Stimulated activated CD8-positive, alpha-beta memory T cell treated with anti-CD3 and anti-CD28 coated beads, Interleukin-2, amount 100 ng/mL, for 48 hours (primary cell): ENCODE measurements at places on chromosomes 5 and 9.

DNA sequence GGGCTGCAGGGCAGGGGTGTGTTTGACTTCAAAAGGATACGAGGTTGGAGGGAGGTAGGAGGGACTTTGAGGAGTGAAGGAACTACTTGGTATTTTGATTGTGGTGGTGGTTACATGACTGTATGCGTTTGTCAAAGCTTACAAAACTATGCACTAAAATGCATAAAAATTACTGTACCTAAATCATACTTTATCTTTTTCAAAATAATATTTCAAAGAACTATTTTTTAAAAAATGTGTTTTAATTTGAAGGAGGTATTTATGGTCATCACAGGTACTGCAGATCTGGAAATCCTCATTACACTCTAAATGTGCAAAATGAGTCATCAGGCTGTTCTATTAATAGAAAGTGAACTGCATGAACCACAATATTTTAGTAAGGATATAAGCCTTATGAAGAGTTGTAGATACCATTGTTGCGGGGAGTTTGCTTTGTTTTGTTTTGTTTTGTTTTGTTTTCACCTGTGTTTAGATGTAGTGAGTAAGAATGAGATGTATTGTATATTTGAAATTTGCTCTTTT, 116.9 kb downstream of the ARRDC3 start:
- no peak for DNase-seq

DNA sequence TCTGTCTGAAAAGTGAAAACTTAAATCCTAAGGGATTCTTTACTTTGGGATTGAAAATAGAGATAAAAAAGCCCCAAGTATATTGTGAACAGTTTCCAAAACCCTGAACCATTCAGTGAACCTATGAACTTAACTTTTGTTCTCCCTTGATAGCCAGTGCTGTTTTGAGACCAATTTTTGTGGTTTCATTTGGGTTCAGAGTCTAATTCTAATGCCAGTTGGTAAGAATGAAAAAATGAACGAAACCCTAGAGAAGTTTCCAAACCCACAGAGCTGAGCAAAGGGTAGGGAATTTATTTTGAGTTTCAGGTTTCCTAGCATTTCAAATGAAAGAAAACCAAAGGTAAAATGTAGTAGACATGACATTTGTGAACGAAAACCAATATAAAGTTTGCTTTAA, 1366.8 kb downstream of the EFNA5 start:
- no peak for DNase-seq

DNA sequence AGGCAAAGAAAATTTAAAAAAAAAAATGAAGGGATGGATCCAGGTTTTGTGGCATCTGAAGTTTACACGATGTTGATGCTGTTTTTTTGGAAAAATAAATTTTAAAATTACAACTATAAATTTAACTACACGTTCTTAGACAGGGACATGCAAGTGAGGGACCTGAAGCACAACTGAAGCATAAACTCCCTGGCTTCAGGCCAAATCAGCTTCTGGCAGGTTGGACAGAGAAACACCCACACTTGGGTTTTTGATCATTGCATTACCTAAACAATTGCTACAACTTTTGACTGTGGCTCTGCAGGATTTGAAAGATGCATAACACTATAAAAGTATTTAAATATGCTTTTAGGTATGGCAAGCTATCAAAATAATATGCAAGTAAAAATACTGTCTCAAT, 1318.3 kb upstream of the DMAC1 start:
- no peak for DNase-seq

- no peak for DNase-seq
These were observed 166.4 kb upstream of the TLX3 start for GRCh38 chr5:171142617-171143016.

DNA sequence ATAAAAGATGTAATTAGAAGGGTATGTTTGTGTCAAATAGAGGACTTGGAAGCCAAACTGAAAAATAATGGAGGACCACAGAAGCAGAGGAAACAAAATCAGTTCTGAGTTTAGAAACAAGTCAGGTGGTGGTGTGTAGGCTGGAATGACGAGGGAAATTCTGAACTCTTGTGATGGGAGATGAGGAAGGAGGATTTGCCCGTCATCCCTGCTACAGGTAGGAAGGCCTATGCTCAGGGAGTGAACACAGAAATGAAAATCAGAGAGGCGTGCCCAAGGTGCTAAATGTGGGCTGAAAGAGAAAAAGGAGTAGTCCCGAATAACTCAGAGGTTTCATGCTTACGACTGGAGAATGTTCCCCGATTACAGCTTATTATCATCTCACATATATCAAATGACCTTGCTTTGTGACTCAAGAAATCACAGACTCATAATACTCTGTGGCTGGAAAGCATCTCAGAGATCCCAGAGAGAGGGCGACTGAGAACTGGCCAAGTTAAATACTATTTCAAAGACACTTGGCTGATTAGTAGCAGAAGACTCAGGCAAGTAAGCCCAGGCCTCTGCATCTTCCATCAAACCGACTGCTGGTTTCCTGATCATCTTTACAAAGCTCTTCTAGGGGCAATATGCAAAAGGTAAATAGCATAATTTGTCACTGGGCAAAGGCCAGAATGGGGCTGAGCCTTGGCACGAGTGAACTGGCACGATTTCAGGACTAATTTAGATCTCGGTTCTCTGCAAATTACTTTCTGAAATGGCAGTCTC, 126.0 kb downstream of the SUSD1 start:
- no peak for DNase-seq

GRCh38 chr5:142358648-142359047, 33.8 kb upstream of the SPRY4 start:
- DNase-seq = no peak

DNA sequence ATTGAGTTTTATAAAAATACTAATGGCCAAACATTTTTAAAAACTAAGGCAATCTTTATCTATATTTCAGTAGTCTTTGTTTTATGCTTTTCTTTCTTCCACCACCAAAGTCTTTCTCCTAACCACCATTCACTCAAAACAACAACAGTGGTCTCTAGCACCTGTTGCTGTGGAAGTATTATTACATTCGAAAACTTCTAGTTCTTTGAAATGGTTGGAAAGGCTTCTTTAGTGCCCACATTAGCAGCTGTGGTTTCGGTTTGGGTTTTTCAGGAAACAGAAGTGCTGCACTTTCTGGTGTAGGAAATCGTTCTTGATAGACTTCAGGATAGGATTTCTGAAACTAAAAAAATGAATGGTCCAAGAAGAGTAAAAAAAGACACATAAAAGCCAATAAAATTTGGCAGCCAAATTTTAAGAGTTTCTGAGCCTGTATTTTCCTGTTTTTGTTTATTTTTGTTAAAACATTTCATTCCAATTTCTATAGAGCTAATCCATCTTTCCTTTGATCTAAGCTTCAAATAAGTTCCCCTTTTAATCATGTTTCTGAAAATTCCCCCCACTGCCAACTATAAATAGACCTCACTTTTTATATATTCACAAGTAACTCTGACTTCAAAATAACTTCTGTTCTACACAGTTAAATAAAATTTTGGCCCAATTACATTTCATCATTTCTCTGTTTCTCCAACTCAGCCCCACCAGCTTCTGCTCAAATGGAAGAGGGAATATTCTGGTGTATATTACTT, 102.2 kb downstream of the DEPDC1B start:
- no peak for DNase-seq

DNA sequence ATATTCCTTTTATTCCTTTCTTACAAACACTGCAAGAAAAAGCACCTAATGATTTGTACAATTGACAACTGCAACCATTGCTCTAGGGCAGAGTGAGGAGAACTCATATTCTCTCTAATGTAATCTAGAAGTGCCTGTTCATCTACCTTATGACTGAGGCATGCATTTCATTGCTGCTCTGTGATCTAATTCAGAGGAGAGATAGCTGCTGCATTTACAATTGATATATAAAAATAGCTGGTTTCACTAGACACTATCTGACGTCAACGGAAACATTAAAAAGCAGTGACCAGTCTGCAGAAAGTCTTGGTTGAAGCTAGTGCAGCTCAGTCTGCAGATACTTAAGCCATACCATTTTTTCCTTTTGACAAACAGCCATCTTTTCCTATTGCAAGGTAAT, 72.8 kb upstream of the C6 start:
- no peak for DNase-seq

DNA sequence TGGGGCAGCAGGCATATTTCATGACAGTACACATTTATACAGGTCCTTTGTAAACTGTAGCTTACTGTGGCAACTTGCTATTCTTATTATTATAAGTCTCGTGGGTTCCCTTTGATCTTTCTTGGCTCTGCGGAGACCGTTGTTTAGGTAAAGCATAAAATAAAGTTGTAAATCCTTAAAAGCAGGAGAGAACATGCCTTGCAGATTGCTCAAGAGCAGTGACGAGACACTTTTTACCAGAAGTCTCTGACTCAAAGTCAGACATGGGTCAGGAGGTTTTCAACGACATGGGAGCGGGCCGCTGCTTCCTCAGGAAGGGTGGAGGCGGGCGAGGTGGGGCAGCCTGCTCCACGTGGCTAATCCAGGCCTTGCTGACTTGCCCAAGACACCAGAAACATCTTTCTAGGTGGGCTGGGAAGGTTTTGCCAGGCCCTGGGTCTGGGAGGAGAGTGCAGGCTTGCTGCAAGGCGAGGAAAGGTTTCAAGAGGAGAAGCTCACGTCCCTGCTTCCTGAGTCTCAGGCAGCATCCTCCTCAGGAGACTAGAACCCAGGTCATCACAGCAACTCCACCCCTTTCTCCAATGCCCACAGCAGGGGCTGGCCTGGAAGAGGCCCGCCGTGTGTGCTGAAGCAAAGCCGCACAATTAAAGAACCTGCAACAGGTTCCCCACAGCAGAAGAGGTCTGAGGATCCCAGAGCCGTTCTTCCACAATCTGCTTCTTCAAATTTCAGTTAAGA, 6.5 kb downstream of the TBC1D2 start:
- no peak for DNase-seq

GRCh38 chr5:180785121-180785781, 17.4 kb downstream of the MGAT1 start:
- no peak for DNase-seq

DNA sequence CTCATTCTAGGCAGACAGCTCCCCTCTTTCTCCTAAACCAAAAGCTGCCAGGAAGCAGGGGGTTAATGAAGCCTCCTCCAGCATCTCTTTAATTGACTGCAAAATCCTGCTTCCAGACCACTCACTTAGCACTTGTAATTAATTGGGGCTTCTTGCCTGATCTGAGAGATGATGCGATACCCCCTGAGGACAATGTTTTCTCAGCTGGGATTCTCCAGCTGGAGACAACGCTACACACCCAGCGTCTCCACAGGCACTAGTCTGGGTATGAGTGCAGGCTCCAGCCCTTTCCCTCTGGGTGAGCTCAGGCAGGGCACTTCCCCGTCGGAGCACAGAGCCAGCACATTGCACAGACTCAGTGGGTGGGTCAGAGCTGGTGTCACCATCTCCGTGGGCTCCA, 16.1 kb downstream of the CPLX2 start:
- DNase-seq = no peak

GRCh38 chr9:121865060-121865459, 213.6 kb downstream of the DAB2IP start:
- no peak for DNase-seq

- no peak for DNase-seq
These were observed 239.2 kb upstream of the TRIM32 start for GRCh38 chr9:116447934-116448333.

DNA sequence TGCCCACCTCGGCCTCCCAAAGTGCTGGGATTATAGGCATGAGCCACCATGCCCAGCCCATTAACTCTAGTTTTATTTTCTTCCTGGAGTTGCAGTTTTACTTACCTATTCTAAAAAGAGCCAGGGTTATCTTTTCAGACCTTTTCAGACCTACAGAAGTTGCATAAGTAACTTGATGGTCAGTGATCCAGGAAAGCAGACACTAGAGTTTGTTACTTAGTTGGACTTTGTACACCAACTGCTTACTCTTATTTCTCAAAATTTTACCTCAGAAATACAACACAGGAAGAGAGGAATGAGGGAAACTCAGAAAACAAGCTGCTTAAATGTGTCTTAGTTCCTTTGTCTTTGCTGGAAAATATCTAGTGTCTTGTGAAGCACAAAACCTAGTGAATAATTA, 25.4 kb downstream of the RAD23B start:
- no peak for DNase-seq

GRCh38 chr9:2448193-2448738, 173.3 kb upstream of the VLDLR start:
- no peak for DNase-seq

DNA sequence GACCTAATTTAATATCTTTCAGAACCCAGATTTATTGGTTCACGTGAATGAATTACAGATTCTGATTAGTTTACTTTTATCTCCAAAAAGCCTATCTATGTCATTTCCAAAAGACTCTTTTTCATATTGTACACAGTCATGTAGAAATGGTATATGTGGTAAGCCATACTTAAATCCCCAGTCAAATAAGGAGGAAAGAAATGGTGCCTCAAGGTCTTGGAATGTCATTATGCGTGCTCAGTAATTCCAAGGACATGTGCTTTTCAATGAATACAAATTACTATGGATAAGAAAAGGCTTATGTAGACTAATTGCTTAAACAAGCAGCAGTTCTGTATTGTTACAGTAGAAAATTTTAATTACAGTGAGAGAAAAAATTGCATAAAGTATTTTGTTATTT, 64.1 kb upstream of the TYRP1 start:
- no peak for DNase-seq

DNA sequence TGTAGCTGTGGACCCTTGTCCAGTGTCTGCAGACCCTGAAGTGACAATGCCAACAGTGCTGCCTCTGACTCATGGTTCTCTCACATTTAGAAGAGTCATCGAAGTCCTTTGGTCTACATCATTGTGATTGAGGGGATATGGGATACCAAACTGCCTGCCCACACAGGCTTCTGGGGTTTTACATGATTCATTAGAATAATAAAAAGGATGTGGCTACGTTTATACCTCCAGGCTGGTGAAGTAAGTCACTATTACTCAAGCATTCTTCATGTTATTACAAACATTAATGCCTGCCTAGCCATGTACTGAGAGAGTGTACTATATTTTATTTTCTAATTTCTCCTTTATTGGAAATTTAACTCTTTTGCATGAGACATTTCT, 365.7 kb downstream of the SPATA31D1 start:
- DNase-seq = no peak

- DNase-seq = no peak
These were observed 104.8 kb upstream of the LMX1B start for GRCh38 chr9:126508928-126509327.

- no peak for DNase-seq
These were observed 105.2 kb downstream of the DPYSL3 start for GRCh38 chr5:147404706-147405105.

DNA sequence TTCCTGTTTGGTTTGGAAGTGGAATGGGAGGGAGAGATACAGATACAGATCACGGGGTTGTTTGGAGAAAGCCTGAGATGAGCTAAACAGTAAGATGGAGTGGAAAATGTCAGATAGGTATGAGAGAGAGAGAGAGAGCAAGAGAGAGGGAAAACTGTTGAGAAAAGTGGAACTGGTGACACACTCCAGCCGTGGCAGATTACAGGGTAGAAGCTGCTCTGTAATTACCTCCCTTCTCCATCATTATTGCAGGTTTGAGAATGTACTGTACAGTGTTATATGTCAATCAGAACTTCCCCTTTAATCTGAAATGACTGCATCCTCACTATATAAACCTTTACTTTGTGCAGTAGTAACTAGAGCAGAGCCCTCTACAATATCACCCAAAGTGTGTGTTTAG, 74.5 kb upstream of the WWC1 start:
- DNase-seq = no peak

- DNase-seq = no peak
These were observed 28.1 kb downstream of the FRMPD1 start for GRCh38 chr9:37678789-37679273.
